Right forelimb (tissue), 1 donor: ENCODE measurements at places on chromosomes 12 and 14.

- peak; percentile 60 for DNase-seq
These were observed 2.8 kb downstream of the PTPN21 start for GRCh38 chr14:88551980-88552431.

DNA sequence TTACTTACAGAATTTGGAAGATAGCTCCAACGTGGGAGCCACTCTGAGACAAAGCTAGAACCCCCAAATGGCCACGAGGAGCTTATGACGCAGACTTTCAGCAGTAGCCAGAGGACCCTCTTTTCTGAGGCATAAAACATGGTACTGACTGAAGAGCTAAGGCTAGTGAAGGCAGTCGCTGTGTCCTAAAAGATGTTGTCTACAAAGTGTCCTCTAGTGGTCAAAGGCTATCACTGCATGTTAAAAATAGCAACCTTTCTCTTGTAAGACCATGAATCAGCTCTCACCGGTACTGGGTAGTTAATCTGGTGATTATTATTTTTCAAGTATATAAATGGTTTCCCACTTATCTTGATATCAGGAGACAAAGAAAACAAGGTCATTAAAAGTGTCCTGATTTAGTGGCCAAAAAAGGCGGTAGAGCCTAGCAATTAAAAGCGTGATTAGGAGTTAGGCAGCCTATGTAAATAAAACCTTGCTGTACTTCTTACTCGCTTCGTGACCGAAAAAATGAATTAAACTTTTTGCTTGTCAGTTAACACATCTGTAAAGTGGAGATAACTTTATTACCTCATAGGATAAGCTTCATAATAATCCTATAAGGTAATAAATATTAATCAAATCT, 47.0 kb upstream of the LGR5 start:
- DNase-seq, result no peak

DNA sequence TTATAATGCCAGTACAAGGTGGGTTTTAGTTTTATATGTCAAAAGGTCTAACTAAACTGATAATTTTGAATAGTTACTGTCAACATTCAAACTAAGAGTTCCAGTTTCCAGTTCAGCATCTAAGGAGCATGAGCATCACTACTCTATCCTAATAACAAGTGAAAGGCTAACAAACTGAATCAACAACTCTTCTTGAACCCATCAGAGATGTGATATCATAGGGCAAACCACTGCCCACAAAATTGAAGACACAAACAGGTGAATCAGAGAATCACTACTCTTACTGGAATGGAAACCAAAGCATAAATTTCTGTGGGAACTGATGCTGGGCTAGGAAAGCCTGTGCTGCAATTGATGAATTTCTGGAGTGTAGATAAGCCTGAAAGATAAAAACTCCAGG, 140.7 kb upstream of the GRIP1 start:
- no peak for DNase-seq

DNA sequence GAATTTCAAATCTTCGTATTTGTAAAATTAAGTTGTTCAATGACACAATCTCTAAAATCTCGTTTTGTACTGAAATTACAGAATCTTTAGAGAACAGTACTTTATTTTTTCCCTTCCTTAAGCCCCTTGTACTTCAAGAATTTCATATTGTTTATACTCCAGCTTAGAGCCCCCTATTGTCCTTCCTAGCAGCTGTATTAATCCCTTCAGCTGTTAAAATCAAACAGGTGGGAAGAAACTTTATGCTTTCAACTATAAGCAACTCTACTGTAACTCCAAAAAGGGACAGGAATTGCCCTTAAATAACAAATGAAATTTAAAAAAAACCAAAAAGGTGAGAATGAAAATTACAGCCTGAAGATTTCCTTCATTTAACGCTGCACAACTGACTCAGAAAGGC, 1.7 kb downstream of the NACA start:
- DNase-seq, result no peak

- no peak for DNase-seq
These were observed 625.0 kb upstream of the MIS18BP1 start for GRCh38 chr14:45877981-45878380.

DNA sequence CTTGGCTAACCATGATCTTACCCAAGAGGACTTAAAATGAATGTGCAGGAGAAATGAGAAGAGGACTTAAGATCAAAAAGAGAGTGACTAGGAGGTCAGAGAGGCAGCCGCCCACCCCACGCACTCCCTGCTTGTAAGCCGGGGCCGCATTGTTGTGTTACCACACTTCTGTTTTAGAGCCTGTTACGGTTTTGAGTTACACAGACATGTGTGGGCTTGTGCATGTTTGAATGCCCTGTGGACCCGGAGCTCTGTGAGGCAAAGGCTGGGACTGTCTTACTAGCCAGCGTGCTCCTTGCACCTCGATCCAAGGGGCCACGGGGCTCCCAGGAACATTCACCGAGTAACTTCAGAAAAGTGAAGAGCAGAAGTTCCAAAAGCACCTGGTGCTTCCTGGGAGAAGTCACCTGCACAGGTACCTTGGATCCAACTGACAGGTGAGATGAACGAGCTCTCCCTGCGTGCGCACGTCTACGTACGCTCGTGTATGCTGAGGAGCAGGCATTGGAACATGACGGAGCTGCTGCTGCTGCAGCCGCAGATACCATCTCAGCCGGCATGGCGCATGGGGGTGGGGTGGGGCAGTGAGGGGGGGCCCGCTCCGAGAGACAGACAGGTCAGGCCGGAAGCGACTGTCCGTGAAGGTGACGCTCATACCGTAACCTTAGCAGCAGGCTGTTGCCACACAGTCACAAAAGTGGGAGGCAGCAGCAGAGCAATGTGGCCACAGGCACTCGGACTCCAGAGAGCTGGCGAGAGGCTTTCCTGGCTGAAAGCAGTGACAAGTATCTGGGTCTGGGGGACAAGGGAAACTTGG, 23.7 kb downstream of the SFSWAP start:
- DNase-seq, result no peak

GRCh38 chr14:56874375-56874774, 64.1 kb upstream of the OTX2 start:
- no peak for DNase-seq

DNA sequence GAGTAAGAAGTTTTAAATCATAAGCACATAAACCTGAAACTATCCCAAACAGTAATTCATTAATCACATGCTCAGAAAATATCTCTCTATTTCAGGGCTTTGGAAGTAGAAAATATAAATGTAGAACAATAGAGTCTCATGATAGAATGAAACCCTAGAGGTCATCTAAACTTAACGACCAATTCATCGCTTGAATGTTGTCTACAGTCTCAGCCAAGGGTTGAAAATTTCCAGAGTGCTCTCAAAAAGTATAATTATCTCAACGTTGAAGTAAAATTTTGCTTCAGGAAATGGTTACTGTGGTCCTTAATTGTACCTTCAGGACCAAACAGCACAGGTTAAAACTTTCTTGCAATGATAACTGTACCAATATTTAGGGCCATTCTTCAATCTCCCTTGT, 1053.6 kb upstream of the SEL1L start:
- DNase-seq, result no peak

GRCh38 chr12:70353780-70354660, 12.1 kb upstream of the KCNMB4 start:
- no peak for DNase-seq

DNA sequence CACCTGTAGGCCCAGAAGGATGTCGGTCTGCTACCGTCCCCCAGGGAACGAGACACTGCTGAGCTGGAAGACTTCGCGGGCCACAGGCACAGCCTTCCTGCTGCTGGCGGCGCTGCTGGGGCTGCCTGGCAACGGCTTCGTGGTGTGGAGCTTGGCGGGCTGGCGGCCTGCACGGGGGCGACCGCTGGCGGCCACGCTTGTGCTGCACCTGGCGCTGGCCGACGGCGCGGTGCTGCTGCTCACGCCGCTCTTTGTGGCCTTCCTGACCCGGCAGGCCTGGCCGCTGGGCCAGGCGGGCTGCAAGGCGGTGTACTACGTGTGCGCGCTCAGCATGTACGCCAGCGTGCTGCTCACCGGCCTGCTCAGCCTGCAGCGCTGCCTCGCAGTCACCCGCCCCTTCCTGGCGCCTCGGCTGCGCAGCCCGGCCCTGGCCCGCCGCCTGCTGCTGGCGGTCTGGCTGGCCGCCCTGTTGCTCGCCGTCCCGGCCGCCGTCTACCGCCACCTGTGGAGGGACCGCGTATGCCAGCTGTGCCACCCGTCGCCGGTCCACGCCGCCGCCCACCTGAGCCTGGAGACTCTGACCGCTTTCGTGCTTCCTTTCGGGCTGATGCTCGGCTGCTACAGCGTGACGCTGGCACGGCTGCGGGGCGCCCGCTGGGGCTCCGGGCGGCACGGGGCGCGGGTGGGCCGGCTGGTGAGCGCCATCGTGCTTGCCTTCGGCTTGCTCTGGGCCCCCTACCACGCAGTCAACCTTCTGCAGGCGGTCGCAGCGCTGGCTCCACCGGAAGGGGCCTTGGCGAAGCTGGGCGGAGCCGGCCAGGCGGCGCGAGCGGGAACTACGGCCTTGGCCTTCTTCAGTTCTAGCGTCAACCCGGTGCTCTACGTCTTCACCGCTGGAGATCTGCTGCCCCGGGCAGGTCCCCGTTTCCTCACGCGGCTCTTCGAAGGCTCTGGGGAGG, at the start of gene LTB4R:
Gene LTB4R (plus strand): TSS at position 857 of the 959 bp plus-strand sequence. CDS start 4,150 bp downstream, outside the sequence.
- DNase-seq, result peak; percentile 83

GRCh38 chr12:46667551-46667950, 158.2 kb downstream of the SLC38A4 start:
- DNase-seq, result no peak

DNA sequence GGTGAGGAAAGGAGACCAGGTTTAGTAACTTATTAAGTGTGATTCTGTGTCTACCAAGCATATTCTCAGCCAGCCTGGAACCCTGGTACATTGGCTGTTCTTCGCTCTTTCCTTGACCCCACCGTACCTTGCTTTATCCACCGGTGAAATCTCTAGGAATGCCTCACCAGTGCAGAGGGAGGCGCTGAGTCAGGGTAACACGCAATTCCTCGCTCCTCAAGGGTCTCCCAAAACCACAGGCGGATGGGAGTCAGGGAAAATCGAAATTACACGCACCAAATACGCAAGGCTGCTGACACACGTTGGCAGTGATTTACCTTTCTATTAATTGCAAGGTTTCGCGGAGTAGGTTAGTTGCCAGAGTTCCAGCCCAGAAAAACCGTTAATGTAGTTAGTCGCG, 845 bp downstream of the L3HYPDH start:
- peak; percentile 50 for DNase-seq

DNA sequence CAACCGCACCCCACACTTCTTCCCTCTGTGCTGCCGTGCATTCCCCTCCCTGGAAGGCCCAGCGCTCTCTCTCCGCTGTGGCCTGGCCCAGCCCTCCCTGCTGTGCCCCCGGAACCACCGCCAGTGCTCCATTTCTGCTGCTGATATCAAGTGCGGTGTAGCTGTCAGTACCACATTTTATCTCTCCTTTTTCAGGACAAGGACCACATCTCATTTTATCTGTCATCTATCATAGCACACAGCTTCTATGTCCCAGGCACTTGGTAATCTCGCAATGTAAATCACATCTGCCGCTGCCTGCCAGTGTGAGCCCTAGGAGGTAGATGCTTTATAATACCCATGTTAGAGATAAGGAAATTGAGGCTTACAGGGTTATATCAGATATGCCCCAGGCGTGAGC, 18.3 kb downstream of the IL31 start:
- no peak for DNase-seq

DNA sequence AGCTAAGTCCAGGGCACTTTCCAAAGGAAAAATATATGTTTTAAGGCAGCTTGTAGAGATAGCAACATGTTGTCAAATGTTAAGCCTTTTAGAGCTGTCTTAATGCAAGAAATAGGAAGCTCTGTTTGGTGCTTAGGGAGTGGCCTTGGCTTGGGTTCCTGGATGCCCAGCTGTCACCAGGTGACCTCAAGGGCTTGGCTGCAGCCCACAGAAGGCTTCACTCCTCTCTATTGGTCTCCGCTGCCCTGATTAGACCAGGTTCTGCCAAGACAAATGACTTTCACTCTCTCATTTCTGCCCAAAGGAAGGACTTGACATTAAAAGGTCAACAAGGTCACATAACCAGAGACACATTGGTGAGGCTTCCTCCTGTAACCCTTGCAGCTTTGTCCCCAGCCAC, 76.8 kb downstream of the WSCD2 start:
- no peak for DNase-seq

DNA sequence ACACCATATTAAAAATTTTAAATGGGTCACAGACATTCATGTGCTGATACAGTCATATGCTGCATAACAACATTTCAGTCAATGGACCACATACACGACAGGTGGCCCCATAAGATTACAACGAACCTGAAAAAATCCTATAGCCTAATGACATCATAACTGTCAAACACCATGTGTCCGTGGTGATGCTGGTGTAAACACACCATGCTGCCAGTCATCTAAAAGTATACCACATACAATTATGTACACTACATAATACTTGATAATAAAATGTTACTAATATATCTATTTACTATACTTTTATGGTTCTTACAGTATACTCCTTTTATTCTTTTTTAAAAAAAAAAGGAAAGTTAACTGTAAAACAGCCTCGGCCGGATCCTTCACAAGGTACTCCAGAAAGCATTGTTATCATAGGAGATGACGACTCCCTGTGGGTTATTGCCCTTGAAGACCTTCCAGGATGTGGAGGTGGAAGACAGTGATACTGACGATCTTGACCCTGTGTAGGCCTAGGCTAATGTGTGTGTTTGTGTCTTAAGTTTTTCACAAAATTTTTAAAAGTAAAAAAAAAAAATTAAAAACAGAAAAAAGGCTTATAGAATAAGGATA, 5.0 kb upstream of the TDG start:
- no peak for DNase-seq

DNA sequence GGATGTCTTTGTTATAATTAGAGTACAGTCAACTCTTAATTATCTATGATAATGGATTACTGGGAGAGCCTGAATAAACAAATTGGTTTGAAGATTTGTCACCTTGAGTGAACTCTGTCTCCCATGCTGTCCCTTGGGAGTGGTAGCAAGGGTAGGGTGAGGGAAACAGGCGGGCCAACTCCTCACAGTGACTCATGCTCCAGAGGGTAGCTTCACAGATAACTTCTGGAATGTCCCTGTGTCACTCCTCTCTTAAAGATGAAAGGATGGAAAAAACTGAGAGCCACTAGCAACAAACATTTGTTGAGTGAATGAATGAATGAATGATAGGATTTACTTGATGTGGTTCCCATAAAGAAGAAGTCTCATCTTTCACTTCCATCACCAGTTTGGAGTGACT, 53.5 kb downstream of the RASSF9 start:
- no peak for DNase-seq

DNA sequence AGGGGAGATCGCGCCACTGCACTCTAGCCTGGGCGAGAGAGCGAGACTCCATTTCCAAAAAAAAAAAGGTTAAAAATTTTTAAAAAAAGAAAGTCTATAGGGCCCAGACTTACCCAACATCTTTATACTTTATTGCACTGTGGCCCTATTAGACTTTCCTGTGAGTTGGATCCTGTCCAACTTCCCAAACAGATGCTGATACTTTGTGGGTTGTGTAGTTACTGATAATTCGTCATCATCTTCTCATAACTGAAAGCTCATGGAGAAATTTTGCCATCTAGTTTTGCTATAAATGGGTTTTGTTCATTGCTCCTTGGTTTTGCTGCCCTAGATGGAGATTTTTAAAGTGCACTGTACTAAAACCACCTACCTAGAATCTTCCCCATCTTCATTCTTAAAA, 31.1 kb downstream of the APOBEC1 start:
- DNase-seq, result no peak

GRCh38 chr14:77950371-77951063, 150.6 kb downstream of the ADCK1 start:
- DNase-seq, result no peak
